ENCODE measurements at places on chromosomes 2 and 18. TPM values are rescaled to one million over a fixed set of nuclear protein-coding genes. Genes with fewer than 3 reads are reported as not detected.

ATP6V1C2 gene
- total RNA-seq = 0.27 TPM

CUL3 gene
- total RNA-seq = 45.4 TPM

IL36A gene
- not detected for total RNA-seq

NCKAP5 gene
- total RNA-seq = 0.58 TPM

MROH2A gene
- total RNA-seq = not detected

STARD6 gene
- not detected for total RNA-seq

CTAGE1 gene
- not detected for total RNA-seq

FSIP2 gene
- total RNA-seq = 6.7 TPM

INHBB gene
- total RNA-seq = not detected

CCDC85A gene
- total RNA-seq = 0.18 TPM

ITM2C gene
- total RNA-seq = 293 TPM

MRO gene
- 1.3 TPM for total RNA-seq

CD302 gene
- total RNA-seq = 2.7 TPM

KCNIP3 gene
- total RNA-seq = 0.82 TPM

IL1F10 gene
- not detected for total RNA-seq

CFC1 gene
- 1.4 TPM for total RNA-seq

FNDC4 gene
- 14.6 TPM for total RNA-seq

LINC00305 gene
- total RNA-seq = not detected

RAB17 gene
- 369 TPM for total RNA-seq

HOXD8 gene
- not detected for total RNA-seq
